NCI-H1048 (cell line): ENCODE measurements at places on chromosomes 7 and 10.

GRCh38 chr7:138033241-138033640, 31.4 kb upstream of the CREB3L2 start:
- no peak for DNase-seq

DNA sequence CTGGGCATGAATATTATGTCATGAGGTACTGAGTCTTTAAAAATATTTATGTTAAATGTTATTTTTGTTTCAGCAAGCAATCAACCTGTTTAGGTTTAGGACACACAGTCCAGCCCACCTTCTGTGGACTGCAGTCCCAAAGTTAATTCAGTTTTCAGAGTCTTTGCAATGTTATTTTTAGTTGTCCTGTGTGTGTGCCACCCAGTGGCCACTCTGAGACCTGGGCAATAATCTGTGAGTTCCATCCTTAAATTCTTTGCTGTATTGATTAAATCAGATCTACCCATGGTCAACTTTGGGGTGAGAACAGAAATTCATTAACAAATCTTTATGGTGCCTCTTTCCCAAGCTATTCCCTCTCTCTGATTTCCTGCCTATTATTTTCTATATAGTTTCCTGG, 415.1 kb downstream of the CCSER2 start:
- DNase-seq: no peak

- DNase-seq: no peak
Measured at GRCh38 chr10:11319990-11320602, 291.4 kb downstream of the USP6NL start.

- no peak for DNase-seq
Measured at GRCh38 chr7:64574540-64575099, 11.7 kb upstream of the ZNF680 start.

DNA sequence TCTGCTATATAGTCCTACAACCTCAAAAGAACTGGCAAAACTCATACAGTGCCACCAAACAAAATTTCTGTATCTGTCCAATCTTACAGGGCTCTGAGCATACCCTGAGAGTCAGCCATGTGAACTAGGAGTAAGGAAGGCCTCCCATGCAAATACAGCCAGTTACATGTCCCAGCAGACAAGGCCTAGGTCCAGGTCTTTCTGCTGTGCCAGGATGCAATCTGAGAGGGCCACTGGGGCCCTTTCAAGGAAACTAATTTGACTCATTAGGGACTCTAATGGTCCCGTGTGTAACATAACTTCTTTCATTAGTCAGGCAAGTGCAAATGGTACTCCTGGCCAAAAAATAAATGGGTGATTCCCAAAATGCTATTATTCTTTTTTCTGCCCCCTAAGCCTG, 17.9 kb upstream of the HIBADH start:
- DNase-seq: no peak

DNA sequence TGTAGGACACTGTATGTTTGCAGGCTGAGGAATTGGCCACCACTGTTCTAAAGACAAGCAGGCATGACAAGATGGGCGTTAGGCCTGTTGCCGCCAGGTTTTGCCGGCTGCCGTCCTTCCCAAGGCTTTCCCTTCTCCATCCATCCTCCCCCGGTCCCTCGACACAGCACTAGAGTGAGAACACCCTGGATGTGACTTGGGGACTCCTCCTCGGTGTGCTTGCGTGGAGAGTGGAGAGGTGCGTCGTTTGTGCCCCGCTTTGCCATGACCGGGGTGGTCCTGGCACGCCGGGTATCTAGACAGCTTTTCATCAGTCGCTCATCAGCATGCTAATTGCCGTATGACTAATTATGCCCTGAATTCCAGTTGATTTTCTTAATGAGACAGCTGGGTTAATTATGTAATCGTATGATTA, 206.6 kb upstream of the SH2B2 start:
- no peak for DNase-seq

DNA sequence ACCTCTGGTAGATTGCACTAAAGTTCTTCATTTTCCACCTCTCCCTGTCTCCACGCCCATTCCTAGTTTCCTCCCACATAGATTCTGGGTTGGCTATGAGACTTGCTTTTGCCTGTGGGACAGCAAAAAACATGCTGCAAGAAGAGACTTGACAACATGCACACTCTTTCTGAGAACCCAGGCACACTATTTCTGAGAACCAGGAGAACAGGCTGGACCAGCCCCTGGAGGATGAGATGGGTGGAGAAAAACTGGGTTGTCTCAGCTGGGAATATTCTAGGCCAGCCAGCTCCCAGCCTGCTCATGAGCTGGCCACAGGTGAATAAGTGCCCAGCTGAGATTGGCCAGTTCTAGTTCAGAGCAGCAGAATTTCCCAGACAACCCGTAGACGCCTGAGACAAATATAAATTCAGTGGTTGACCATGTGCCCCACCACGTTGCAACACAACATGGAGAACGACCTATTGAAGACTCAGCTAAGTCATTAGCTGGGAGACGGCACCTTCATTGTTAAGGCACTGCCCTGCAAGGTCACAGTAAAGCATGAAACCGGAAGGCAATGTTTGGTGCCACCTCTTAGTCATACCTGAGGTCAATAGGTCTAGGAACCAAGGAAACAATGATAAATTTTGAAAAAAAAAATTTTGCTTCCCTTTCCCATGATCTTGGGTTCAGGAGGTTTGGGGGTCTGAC, 92.7 kb upstream of the AKR1E2 start:
- no peak for DNase-seq

DNA sequence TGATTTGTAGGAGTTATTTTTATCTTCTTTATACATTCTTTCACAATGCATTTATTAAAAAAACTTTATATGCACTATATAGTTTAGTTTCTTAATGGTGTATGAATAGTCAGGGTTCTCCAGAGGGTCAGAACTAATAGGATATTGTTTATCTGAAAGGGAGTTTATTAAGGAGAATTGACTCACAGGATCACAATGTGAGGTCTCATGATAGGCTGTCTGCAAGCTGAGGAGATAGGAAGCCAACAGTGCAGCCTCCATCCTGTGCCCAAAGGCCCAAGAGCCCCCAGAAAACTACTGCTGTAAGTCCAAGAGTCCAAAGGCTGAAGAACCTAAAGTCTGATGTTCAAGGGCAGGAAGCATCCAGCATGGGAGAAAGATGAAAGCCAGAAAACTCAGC, 192.8 kb upstream of the AHR start:
- DNase-seq: no peak

DNA sequence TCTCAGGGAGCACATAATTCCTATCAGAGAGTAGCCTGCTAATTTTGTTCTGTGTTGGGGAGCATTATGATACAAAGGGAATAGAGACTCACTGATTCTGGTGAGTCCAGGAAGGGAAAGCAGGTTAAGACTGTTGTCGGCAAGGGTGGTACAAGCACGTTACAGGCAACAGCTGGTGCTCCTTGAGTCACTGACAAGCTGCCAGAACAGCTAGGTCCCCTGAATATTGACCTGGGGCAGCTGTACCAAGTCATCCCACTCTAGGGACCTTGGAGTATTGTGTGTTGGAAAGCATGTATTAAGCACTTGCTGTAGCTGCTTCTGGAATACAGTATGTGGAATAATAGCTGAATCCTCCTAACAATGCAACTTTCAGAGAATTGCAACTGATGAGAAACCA, 37.0 kb upstream of the GLCCI1 start:
- DNase-seq: no peak

- DNase-seq: no peak
Measured at GRCh38 chr7:69889338-69889975, 291.2 kb downstream of the AUTS2 start.

DNA sequence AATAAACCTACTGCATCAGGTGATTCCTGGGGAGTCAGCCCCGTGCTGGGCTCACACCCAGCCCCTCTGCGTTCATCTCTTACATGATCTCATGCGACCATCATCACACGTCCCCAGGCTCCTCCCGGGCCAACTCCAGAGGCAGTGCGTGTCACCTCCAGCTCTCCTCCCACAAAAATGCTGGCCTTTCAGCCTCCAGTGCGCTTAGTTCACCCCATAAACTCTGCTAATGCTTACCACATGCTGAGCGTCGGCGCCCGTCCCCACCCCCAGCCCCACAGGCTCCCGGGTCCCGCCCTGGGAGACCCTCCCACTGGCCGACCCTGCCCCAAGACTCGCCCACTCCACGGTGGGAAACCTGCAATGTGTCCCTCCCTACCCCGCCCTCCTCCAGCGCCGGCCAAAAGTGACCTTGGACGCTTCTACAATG, 816 bp upstream of the SDK1 start:
- no peak for DNase-seq

DNA sequence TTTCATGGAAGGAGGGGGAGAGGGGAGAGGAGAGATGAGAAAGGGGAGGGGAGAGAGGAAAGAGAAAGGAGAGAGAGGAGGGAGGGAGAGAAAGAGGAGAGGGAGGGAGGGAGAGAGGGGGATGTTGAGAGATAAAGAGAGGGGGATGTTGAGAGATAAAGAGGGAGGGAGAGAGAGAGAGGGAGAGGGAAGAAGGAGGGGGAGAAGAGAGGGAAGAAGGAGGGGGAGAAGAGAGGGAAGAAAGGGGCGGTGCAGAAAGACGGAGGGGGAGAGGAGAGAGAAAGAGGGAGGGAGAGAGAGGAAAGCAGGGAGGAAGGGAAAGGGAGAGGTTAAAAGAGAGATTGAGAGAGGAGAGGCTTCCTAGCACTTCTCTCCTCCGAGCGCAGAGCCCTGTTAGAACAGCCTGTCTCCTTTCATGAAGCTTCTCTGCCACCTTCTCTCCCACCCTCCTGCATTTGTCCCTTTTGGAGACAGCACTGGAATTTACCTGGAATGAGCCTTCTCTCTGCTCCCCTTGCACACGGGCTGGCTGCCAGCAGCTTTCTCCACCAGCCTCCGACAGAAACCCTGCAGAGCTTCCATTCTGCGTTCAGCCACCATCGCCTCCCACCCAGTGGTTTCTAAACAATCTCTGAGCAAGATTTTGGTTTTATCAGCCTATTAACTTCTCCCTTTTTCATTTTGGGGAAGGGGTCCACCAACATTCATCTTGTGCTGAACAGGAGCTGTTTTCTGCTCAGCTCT, 74.0 kb upstream of the CARD11 start:
- DNase-seq: no peak

DNA sequence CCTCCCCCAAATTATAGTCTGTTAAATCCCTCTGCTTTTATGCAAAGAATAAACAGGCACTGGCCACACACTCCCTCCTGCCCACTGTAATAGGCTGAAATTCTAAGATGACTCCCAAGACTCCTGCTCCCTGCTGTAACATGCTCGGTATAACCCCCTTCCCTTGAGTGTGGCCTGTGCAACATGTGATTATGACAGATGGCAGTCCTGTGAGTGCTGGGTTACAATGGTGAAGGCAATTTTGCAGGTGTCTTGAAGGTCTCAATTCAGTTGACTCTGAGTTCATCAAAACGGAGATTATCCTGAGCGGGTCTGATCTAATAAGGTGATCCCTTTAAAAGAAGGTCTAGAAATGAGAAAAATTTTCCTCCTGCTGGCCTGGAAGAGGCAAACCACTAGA, 55.9 kb downstream of the CREB3L2 start:
- DNase-seq: no peak

DNA sequence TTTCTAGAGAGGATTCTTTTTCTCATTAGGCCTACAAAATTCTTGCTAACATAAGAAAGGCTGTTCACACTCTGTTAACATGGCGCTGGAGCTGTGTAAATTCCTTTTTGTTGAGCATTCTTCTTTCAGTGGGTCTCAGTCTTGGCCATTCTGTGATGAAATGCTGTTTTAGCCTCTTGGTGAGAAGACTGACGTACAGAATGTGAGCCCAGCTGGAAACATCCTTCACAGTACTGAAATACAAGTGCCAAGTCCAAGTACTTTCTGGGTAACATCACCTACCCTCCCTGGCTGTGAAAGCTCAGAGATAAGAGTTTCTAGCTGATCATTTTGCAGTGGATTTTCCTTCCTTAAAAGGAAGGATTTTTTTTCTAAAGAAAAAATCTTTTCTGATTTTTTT, 231.8 kb downstream of the AHR start:
- DNase-seq: no peak

- DNase-seq: no peak
Measured at GRCh38 chr10:95437669-95438068, 123.5 kb downstream of the SORBS1 start.

DNA sequence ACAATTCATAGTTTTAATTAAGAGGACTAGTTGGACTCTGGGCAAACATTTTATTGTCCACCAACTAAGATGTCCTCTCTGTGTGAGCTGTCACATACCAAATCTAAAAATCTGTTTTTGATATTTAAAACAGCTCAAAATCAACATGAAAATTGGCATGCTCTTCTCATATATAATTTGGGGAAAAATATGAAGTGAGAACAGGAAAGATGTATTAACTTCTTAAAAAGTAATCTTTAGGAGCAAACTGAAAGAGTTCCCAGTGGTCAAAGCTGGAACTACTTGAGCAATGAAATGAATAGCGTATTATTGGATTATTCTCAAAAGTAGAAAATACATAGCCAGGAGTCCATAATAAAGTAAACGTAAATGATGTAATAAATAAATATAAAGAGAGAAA, 147.2 kb downstream of the DYNC1I1 start:
- DNase-seq: no peak

DNA sequence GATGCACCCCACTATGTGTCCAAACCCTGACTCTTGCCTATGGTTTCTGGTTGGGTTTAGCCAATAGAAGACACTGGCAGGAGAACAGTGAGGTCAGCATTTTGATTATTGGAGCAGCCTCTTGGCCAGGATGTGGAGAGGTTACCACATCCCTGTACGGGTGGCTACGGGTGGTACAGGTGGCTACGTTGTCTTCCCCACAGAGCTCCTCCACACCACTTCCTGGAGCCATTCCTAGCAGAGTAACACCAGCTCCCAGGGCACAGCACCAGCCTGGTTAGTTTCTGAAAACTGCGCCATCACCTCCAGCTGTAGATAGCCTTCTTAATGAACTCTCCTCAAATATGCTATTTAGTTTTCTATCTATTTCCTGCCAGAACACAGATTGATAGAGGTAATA, 445.2 kb downstream of the INHBA start:
- DNase-seq: no peak

DNA sequence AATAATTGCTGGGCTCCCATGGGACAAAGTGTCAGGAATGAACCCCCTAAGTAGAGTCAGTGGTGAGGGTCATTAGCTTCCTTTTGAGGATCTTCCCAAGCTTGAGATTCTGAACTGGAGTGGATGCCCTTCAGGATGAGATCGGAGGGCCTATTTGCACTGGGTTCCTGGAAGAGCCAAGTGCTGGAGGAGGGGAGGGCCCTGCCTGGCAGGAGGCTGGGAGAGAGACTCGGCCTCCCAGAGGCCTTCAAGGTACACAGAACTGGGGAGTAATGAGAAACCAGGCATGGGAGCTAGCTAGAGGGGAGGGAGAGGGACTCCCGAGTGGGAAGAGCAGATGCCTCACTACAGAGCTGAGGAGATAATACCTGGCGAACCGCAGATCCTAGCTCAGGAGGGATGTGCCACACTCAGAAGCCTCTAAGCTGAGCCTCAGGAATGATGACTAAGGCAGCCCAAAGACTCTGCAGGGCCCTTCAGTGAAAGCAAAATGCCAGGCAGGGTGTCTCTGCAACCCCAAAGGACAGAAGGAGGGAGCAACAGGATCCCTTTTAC, 9.4 kb downstream of the PDAP1 start:
- DNase-seq: no peak

- no peak for DNase-seq
Measured at GRCh38 chr10:3406556-3406955, 234.0 kb upstream of the PITRM1 start.
